ENCODE measurements at places on chromosomes 1 and 21.

DNA sequence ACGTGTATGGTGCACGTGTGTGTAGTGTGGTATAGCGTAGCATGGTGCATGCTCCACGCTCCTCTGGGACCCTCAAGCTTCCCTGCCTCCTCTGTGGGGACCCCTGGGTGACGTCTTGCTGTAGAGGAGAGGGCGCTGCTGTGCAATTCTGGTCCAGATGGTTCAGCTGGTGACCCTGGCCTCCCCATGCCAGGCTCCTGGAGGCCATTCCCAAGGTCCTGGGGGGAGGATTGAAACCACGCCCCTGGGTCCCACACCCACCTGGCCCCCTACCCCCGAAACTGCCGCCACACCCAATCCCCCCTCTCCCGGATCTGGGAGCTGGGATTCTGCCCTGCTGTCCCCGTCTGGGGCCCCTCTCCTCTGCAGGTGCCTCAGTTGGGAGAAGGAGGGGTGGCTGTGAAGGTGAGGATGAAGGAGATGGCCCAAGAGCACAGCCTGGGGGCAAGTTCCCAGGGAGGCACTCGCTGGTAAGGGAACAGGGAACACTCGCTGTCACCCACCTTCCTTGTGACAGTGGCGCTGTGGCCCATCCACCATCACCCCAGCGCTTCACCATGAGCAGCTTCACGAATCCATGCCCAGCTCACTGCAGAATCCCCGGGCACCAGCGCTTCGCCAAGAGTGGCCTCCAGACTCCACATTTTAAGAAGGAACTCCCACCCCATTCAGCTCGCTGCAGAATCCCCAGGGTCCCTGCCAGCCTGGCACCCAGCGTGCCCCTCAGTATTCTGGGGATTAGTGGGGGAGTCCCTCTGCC is 38.0 kb downstream of the WDR4 start:
- DNase-seq, result no peak

GRCh38 chr1:169493251-169493650 is 7.5 kb upstream of the SLC19A2 start:
- DNase-seq, result no peak

GRCh38 chr1:3237570-3237969 is 168.6 kb downstream of the PRDM16 start:
- DNase-seq, result no peak

DNA sequence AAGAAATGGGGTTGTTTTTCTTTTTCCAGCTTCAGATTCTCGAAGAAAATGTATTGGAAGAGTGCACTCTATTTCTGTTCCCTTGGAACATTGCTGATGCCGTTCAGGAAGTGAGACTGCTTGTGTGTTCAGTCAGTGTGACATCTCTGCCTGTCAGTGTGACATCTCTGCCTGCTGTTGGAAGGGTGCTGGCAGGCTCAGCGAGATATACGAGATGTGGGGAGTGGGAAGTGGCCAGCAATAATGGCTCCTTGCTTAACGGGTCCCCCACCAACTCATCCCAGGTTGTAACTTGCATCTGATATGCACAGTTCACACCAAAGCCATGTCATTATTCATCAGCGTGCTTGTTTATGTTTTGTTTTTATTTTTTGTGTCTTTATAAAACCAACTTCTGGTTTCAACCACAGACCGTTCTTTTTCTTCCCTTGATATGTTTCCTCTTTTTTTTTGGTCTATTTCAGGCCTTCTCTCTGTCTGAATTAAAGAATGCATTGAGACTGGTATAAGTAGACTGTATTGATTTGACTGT is 145.4 kb downstream of the GALNT2 start:
- DNase-seq, result no peak

DNA sequence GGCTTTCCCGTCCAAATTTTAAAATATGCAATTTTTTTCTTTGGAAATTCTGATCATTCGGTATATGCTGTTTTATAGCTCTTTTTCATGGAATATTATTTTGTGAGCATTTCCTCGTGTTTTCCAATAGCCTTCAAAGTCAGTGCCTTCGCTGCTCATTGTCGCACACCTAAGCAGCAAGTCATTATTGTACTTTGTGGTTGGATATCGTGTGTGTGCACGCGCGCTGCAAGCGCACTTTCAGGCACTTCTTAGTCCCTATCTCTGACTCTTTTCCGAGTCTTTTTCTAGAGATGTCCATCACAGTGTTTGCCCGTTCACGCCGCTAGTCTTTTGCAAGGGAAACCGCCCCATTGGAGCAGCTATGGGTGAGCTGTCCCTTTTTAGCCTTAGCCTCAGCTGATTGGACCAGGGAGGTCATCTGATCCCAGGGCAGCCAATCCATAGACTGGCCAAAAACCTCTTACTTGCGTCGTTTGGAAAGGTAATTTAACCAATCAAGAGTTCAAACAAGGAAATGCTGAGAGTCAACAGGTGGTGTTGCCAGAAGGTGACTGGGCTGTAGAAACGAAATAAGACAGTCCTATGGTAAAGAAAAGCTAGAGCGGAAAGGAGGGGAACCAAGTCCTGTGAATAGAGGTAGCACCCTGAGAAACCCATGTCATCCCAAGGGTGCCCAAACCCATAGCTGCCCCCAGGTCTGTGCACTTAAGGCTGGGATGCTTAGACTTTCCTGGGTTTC is 710 bp upstream of the HYI start:
- DNase-seq, result peak; percentile 91

- DNase-seq, result peak; percentile 47
Observed at GRCh38 chr1:16013220-16013907, 4.5 kb downstream of the HSPB7 start.

All from left colon (tissue), 2 donors.